Stimulated activated CD4-positive, alpha-beta T cell treated with anti-CD3 and anti-CD28 coated beads, TNF-alpha, amount 100 ng/mL, for 4 hours (primary cell): ENCODE measurements at places on chromosomes 3 and 15.

- no peak for DNase-seq
Observed at GRCh38 chr15:99546441-99547100, 19.2 kb upstream of the MEF2A start.

- no peak for DNase-seq
Observed at GRCh38 chr3:141600331-141600730, 113.5 kb downstream of the RASA2 start.

- DNase-seq, result no peak
Observed at GRCh38 chr3:69403454-69403853, 17.6 kb upstream of the FRMD4B start.

DNA sequence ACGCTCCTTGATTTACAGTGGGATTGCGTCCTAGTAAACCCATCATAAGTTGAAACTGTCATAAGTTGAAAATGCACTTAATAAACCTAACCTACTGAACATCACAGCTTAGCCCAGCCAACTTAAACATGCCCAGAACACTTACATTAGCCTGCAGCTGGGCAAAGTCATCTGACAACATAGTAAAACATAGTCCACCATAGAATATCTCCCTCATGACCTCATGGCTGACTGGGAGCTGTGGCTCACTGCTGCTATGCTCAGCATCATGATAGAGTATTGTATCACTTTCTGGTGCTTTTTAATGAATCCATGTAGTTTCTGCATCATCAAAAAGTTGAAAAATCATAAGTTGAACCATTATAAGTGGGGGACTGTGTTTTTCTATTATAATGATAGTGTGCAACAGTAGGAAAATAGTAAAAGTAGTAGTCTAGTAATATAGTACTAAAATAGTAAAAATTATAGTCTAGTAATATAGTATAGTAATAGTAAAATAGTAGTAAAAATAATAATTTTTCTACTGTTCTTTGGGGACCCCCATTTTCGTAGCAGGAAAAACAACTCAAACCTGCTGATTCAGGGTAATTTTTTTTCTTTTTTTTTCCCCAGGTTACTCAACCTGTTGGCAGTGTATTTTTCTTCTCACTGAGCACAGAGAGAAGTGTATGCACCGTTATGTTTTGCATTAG, 233.5 kb downstream of the MYRIP start:
- DNase-seq, result no peak

DNA sequence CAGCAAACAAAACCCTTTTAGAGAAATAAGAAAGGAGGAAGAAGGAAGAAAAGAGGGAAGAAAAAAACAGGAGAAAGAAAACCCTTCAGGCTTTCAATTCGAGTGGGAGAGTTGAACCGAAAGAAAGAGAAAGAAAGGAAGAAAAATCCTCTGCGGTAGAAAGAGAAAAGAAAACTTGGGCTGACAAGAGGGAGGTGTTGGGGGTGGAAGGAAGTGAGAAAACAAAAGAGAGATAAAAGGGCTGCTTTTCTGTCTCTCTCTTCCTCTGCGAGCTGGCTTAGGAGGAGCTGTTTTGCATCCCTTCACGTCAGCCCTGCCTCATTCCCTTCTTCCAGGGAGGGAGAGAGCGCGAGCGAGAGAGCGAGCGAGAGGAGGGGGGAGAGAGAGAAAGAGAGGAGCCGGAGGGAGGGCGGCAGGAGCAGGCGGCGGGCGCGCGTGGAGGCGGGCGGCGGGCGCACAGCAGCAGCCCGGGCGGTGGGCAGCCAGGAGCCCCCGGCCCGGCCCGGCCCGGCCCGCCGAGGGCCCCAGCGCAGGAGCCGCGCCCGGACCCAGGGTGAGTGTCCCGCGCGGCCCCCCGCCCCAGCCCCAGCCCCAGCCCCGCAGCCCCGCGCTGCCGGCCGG, at the start of gene ZNF710:
ZNF710 (plus strand) TSS at position 263 of the 621 bp plus-strand sequence. CDS start 65,814 bp downstream, outside the sequence.
- no peak for DNase-seq
